ENCODE measurements at places on chromosomes 11 and 22.
A peak's percentile ranks its signal among the peaks of the same experiment; 100 is the strongest.

GRCh38 chr11:8767466-8768142 lies 85.0 kb downstream of the RPL27A start:
- DNase-seq: no peak

- DNase-seq: no peak
Measured at GRCh38 chr22:46587061-46587460, 33.1 kb upstream of the GRAMD4 start.

DNA sequence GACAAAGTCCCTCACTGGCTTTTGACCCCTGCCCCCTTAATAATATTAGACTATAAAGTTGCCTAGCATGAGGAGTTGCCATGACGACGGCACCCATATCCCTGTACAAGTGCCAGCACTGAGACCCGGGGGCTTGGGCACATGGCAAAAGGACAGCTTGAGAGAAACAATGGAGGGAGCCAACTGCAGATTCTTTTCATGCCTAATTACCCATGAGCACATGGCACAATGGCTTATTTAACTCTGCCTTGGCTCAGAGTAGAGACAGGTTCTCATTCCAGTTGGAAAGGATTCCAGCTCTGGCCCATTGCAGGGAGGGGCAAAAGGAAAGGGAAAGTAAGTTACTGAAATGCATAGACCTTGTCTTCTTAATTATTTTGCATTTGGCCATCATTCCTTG lies 261.2 kb upstream of the UBASH3B start:
- no peak for DNase-seq

GRCh38 chr11:32137263-32137662 lies 46.4 kb downstream of the RCN1 start:
- DNase-seq: no peak

GRCh38 chr11:88402192-88402715 lies 64.7 kb upstream of the CTSC start:
- no peak for DNase-seq

GRCh38 chr22:43118953-43119458 lies 8.5 kb downstream of the BIK start:
- DNase-seq: peak; percentile 74

GRCh38 chr11:99670067-99670676 lies 649.4 kb downstream of the CNTN5 start:
- no peak for DNase-seq

GRCh38 chr11:32224580-32224979 lies 133.7 kb downstream of the RCN1 start:
- no peak for DNase-seq

GRCh38 chr22:17920145-17920605 lies 104.2 kb downstream of the MICAL3 start:
- no peak for DNase-seq

DNA sequence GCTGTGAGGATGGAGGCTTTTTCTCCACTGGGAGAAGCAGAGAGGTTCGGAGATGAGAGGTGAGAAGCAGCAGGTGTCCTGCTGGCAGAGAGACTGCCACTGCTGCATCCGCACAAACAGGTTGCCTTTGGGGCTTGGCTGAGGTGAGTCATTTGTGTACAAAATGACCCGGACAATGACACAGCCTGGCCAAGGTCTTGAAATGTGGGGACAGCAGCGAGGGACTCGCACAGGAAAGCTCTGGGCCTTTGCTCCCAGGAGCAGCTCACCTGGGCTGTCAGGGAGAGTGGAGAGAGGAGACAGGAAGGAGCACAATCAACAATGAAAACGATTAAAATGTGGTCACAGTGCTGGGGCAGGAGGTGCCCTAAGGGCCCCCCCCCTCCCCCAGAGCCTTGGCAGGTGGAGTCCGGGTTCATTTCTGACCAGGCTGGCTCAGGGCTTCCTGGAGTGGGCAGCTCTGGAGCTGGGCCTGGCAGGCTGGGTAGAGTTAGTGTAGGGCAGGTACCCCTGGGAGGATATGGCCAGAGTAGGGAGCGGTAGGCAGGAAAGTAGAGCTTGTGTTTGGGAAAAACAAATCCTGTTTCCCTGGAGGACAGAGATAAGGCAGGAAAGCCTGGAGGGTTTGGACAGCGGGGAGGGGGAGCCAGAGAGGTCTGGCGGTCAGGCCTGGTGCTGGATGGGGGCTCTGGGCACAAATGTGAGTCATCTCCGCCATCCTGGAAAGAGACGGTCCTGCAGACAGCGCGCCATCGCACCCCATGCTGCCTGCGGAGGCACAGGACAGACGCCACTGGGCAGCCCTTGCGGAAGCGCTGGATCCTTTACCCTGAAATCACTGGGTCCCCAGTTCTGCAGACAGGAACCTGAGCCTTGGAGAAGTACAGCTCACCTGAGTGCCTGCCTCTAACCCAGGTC lies 37.8 kb upstream of the CELSR1 start:
- no peak for DNase-seq

DNA sequence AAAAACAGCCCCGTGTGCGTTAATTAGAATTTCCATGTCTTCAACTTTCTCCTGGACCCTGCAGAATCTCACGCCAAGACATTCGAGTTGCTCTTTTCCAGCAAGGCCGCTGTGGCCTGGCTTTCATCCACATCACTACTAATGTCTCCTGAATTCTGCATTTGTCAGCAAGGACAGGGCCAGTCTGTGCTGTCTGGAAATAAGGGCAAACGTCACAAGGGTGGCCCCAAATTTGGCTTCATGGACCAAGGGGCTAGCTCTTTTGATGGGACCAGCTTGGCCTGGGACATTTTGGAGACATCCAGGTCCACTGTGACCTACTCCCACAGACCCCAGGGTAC lies 33.4 kb downstream of the KCNQ1OT1 start:
- no peak for DNase-seq

GRCh38 chr11:27285761-27286160 lies 77.3 kb downstream of the CCDC34 start:
- no peak for DNase-seq

DNA sequence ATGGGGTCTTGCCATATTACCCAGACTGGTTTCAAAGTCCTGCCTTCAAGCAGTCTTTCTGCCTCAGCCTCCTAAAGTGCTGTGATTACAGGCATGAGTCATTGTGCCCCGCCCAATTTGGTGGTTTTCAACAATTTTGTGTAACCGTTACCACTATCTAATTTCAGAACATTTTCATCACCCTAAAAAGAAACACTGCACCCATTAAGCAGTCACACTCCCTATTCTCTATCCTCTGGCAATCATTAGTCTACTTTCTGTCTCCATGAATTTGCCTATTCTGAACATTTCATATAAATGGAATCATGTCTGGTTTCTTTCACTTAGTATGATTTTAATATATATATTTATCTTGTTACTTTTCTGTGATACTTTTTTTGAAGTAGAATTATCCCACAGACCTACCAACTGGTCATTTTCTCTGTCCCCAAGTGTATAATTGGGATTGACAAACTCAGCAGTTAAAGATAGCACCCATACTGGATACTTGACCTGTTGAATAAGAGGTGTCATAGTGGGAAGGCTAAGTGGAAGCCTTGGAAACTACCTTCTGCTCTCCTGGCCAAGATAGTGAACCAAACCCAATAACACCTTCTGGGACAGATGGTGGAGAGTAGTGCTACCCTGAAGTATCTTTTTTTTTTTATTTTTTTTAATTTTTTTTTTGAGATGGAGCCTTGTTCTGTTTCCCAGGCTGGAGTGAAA lies 64.8 kb downstream of the STIM1 start:
- no peak for DNase-seq

- DNase-seq: no peak
Measured at GRCh38 chr22:45051419-45051818, 41.6 kb upstream of the PHF21B start.

DNA sequence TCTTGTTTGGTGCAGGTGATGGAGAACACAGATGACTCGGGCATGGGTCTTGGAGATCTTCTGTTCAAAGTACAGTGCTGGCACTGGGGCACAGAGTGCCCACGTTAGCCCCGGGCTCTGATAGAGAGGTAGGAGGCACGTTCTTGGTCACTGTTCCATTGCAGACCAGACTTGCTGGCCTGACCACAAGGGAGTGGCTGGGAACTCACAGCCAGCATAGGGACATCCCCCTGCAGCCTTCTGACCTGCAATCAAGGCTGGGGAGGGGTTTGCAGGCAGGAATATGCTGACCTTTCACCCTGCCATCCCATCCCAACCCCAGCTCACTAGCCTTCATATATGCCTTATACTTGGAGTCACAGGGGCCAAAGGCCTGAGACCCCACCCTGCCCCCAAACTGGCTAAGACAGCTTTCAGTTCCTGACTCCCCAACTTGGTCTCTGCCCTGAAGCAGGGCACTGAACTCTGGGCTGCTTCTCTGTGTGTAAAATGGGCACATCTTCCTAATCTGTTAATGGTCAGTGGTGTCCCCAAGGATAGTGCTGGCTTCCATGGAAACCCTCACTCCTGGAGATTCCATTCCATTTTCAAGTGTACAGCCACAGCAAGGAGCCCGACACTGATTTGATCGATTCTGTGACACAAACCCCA lies 4.6 kb downstream of the MRPL49 start:
- DNase-seq: no peak

DNA sequence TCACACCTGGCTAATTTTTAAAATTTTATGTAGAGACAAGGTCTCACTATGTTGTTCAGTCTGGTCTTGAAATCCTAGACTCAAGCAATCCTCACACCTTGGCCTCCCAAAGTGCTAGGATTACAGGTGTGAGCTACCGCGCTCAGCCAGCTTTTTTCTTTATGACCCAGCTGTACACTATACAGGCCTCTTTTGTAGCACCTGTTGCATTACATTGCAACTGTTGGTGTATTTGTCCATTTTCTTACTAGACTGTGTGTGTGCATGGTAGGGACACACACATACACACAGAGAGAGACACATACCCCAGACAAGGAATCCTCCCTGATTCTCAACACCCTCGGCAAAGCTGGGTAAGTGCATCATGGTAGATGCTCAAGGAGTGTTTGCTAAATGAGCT lies 61.7 kb downstream of the NAV2 start:
- no peak for DNase-seq

GRCh38 chr11:19663206-19663605 lies 49.4 kb upstream of the NAV2 start:
- DNase-seq: no peak

DNA sequence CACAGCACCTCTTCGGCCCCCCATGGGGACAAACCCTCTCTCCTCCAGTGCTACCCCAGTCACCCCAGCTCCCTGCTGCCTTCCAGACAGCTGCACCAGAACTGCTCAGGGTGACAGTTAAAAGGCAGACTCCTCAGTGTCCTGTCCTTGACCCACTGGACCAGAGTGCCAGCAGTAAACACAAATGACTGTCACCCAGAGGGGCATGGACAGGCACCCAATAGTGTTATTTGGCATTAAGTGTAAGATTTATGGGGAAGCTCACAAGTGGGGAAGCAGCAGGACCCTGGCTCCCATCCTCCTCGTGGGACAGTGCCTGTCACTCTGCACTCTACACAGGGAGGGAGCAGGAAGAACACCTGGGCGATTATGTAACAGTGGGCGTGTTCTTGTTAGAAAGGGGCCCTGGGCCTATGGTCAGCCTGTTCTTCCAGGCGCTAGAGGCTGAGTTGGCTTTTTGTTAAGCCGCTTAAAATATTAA lies 5.0 kb downstream of the RPS19BP1 start:
- DNase-seq: no peak

DNA sequence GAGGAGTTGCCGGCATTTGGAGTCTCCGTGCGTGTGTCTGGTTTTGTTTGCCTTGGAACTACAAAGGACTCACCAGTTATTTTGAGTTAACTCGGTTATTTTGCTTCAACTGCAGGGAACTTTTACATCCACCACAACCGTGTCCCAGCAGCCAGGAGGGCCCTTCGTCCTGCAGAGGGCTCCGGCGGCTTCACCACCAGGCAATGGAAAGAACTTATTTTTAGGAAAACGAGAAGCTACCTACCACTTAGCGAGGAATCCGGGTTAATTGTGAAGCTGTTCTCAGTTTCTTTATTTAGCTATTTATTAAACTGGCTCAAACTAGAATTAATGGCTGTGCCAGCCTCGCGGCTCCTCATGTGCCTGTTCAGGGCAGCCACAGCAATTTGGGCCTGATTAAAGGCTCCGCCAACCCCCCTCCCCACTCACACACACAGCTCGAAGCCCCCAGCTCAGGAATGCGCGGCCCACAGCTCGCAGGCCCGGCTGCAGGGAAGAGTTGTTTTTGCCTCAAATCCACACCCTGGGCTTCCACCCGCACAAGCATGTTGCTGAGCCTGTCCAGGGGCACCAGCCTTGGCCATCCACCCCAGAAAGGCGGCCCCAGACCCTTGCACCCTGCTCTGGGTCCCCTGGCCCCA lies 55.9 kb upstream of the FGF3 start:
- no peak for DNase-seq

DNA sequence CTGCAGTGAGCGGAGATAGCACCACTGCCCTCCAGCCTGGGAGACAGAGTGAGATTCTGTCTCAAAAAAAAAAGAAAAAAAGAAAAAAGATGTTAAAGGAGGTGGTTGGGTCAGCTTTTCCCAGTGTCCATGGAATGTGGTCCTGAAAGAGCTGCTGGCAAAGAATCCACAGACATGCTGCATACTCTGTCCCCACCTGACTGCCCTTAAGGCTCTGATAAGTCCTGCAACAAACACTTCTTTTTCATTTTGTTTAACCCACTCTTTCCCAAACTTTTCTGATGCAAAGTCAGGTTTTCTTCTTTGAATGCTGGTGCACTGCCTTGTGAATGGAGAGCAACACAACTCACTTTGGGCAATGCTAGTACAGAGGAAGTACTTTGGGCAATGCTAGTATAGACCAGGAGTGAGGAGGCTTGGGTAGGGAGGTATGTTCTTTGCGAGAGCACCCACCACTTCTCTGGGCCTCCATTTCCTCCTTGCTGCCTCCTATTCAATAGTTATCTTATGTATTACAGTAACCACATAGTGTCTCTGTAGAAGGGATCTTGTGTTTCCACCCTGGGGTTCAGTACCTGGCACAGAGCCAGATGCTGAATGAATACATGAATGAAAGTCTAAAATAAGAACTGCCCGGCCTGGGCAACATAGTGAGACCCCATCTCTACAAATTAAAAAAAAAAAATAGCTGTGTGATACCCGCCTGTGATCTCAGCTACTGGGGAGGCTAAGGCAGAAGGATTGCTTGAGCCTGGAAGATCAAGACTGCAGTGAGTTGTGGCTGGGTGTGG lies 18.9 kb downstream of the LIF start:
- DNase-seq: no peak

GRCh38 chr11:47541070-47541469 lies 11.9 kb downstream of the CELF1 start:
- DNase-seq: no peak

GRCh38 chr11:45921561-45922424 lies 663 bp upstream of the LARGE2 start:
- DNase-seq: no peak
